ENCODE measurements at places on chromosomes 1 and 21.
A peak's percentile ranks its signal among the peaks of the same experiment; 100 is the strongest.

GRCh38 chr1:152458384-152459185 lies 44.5 kb upstream of the CRNN start:
- DNase-seq = peak; percentile 75

- DNase-seq = no peak
These were observed 25.3 kb downstream of the PTP4A2 start for GRCh38 chr1:31912839-31913239.

- no peak for DNase-seq
These were observed 8.8 kb upstream of the ATG4C start for GRCh38 chr1:62774971-62775595.

GRCh38 chr1:24173638-24174575 lies 13.2 kb downstream of the IFNLR1 start:
- DNase-seq = no peak

GRCh38 chr1:74504125-74504932 lies 8.1 kb downstream of the LRRC53 start:
- peak; percentile 54 for DNase-seq

- DNase-seq = no peak
These were observed 64.2 kb downstream of the FHAD1 start for GRCh38 chr1:15311122-15311822.

DNA sequence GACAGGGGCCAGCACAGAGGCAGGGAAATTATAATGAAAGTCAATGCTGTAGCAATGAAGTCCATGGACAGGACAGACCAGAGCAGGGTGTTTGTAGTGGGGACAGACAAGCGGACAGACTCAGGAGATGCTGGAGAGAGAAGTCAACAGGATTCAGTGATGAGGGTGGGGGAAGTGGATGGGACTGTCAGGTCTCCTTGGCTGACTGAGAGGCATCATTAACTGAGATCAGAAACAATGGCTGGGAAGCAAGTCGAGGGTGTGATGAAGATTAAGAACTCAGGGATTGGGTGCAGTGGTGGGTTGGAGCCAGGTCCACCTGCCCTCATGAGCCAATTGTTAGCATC lies 25.5 kb downstream of the CD58 start:
- no peak for DNase-seq

DNA sequence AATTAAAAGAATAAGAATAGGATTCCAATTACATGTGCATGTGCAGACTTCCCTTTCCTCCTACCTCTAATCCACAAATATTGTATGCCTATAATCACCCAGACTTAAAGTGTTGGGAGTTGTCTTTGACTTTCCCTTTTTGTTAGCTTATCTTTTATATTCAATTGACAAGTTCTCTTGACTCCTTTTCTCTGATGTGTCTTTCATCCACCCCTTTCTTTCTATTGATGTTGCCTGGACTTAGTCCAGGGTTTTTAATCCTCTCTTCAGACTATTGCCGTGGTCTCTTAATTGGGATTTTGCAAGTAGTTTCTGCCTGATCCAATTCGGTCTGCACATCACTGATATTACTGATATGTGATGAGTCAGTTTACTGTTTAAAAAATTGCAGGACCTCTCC lies 170.9 kb downstream of the LHX8 start:
- DNase-seq = no peak

DNA sequence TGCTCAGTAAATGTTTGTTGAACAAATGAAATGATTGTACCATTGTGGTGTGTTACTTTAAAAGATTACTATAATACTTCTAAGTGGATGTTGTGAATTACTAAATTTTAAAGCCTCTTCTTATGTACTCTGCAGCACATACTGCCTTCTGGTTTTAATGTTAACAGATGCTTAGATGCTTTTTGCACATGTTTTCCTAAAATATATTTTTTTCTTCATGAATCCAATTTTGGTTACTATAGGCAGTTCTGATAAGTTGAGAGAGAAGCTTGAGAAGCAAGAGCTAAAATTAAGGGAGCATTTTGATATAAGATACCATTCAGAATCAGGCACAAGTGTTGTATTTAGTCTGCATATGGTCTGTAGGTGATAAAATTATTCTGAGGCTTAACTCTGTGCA lies 21.3 kb downstream of the CTTNBP2NL start:
- no peak for DNase-seq

- no peak for DNase-seq
These were observed 87.0 kb downstream of the DENND1B start for GRCh38 chr1:197688233-197688632.

DNA sequence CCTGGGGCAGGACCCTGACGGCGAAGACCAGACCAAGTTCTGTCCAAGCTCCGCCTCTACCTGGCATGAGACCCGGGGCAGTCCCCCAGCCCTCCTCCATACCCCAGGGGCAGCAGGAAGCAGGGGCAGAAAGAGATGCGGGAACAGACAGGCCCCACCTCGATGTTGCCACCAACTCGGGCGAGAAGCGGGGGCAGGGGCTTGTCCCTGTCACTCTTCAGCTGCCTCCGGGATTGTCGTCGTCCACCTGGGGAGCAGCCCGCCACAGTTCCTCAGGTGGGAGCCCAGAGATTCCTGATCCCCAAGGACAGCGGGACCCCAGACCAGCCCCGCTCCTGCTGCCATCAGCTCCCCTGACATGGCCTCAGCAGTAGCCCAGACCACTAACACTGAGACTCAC lies 54.8 kb downstream of the CHD5 start:
- DNase-seq = no peak

- DNase-seq = no peak
These were observed 80.5 kb upstream of the CNIH3 start for GRCh38 chr1:224535641-224536040.

DNA sequence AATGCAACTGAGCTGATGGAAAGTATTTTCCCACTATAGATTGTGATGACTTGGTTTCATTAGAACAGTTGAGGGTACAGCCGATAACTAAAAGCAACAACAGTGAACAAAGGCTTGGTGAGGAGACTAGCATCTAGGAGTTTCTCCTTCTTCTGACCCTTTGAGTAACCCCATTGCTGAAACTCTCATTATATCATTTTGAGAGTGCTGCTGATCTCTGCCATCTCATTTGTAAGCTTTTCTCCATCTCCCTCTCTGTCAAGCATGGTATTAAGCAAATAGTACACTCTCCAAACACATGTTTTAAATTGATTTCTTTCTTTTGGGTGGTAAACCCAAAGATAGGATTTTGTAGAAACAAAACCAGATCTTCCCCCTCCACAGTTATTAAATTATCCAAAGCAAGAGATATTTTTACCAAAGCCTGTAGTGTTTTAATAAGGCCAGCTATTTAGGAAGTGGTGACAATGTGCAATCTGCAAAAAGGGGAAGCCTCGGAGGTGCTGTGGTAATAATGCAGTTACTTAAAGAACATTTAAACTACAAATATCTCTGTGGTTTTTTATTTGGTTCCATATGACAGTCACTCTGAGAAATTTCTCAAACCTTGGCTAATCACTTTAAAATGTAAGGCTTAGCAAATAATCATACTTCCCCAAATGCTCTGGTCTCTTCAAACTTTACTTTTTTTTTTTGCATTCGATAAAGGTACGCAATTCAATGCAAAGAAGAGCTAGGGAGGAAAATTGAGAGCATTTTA lies 287.5 kb downstream of the HLX start:
- no peak for DNase-seq

DNA sequence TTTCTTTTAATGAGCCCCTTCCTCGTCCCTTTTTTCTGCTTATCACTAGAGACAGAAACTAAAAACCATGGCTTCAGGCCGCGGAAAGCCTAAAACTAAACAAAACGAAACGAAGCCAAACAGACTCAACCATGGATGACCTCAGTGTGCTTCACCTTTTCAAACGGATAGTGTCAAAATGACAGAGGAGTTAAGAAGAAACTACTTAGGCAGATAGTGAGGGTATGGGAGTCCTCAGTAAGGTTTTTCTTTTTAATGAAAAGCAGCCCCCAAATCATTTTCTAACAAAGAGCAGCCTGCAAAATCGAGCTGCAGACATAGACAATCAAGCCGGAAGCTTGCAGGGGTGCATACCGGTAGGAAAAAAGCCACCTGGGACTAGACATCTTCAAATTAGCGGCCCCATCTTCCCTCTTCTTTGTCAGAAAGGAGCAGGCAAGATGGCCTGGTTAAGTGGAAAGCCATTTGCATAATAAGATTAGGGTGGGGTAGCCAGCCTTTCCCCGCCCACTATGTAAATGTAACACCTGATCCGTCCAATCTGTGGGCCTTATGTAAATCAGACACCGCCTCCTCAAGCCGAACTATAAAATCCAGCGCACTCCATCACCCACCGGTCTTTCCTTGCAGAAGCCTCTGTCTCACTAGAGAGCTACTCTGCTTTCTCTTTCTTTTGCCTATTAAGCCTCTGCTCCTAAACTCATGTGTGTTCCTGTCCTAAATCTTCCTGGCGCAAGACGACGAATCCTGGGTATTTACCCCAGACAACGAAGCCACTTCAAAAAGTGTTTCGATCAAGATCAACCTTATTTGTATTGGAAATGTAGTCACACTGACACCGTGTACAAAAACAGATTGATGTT lies 6.2 kb upstream of the ERO1B start:
- DNase-seq = no peak

DNA sequence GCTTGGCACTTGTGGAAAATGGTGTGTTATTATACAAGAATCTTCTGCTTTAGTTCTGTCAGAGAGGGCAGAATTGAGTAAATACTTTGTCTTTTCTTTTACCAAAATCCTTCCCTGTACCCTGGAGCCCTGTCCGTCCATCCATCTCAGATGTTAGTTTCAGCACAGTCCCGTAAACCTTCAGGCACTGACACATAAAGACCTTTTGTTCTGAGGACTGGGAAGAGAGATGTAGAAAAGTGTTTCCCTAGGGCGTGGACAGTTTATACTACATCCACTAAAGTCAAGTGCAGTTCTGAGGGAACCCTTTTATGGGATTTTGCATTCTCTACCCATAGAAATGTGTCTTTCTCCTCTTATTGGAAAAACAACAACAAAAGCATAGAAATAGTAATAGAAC lies 162.4 kb downstream of the PDE4B start:
- DNase-seq = no peak

- DNase-seq = peak; percentile 97
These were observed 73.8 kb upstream of the ZNF281 start for GRCh38 chr1:200483491-200484143.

DNA sequence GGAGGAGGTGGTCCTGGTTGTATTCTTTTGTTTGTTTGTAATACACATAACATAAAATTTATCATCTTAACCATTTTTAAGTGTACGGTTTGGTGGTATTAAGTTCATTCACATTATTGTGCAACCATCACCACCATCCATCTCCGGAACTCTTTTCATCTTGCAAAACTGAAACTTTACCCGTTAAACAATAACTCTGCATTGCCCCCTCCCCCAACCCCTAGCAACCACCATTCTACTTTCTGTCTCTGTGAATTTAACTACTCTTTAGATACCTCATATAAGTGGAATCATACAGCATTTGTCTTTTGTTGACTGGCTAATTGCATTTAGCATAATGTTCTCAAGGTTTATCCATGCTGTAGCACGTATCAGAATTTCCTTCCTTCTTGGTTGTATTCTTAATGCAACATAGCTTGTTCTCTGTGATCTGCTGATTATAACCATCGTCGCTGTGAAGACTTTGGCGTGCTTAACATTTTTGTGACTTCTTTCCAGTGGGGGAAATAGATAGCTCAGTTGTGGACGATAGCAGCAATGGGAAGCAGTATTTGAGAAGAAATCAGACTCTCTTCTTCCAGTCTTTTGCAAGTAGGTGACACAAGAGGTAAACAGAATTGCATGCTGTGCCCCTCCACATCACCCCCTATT lies 117.5 kb upstream of the HOOK1 start:
- no peak for DNase-seq

- no peak for DNase-seq
These were observed 9.7 kb downstream of the TMPRSS3 start for GRCh38 chr21:42386034-42386591.

DNA sequence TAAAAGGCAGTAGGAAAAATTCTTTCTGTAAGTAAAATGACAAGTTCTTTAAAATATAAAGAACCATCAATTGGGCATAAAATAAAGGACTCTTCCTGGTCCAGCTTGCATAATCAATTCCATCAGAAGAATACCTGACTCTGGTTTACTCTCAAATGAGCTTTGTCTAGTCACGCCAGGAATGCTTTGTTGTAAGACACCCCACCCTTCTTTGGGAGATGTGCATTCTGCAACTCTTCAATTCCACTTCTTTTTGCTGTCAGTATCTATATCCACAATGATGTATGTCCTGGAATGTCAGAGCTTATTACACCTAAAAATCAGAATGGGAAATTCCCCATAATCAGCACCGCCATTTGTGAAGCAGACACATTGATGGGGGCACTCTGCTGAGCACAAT lies 76.1 kb downstream of the PTPN14 start:
- DNase-seq = no peak

GRCh38 chr1:22860883-22861385 lies 111.7 kb downstream of the LACTBL1 start:
- DNase-seq = no peak

DNA sequence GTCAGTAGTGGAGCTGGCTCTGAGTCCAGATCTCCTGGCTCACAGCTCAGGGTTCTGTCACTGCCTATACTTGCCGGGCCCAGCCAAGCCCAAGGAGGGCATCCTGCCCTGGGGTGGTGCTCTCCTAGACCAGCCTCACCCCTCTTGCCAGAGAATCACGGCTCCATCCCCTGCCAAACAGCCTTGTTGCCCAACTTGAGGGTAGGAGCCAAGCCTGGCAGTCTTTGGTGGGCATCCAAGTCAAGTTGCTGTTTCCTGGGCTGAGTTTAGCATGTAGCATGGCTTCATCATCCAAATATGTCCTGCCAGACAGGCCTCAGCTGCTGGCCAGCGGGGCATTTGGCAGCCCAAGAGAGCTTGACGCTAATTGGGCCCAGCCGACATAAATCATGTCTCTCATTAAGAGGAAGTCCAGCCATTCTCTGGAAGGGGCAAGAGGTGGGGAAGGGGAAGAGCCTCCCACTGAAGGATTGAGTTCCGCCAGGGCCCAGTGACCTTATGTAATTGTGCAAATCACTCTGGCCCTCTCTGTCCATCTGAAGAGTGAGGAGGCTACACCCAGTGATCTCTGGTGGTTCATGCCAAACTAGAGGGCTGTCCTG lies 22.6 kb upstream of the TRABD2B start:
- DNase-seq = no peak

GRCh38 chr1:45884700-45885099 lies 81.3 kb downstream of the MAST2 start:
- no peak for DNase-seq

DNA sequence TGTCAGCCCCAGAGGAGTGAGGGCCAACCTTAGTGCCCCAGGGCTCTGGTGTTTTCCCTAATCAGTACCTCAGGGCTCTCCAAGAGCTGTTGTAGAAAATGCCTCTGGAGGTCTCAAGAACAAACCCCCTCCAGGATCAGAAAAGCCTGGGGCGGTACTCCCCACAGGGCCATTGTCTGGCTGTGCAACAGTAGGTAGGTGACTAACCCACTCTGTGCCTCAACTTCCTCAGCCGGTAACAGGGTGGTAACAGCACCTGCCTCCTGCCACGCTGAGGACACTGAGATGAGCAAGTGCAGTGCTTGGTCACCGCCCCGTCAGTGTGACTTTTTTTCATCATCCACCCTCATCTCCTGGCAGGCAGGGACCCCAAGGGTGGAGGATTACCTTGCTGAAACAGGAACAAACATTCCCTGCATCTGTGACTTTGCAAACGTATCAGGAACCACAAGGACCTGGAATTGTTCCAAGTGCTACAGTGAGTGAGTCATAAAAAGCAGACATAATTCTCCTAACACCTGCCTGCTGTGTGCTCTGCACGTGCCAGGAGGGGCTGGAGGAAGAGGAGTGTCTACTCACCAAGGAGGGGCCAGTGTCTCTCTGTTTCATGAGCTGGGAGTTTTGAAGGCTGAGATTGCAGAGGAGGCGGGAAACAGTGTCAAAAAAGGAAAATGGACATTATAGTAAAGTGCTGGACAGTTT lies 440.8 kb downstream of the NPHP4 start:
- no peak for DNase-seq

Measured in brain microvascular endothelial cell (primary cell).